ENCODE measurements at places on chromosomes 5 and 9.

DNA sequence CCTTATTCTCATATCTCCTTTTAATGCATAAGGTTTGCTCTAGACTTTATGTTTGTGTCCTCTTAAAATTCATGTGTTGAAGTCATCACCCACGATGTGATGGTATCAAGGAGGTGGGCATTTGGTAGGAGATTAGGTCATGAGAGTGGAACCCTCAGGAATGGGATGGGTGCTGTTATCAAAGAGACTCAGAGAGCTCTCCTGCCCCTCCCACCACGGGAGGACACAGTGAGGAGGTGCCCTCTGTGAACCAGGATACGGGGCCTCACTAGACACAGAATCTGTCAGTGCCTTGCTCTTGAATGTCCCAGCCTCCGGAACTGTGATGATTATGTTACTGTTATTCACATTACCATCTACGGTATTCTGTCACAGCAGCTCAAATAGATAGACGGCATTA lies 359.0 kb downstream of the IRX1 start:
- no peak for DNase-seq

DNA sequence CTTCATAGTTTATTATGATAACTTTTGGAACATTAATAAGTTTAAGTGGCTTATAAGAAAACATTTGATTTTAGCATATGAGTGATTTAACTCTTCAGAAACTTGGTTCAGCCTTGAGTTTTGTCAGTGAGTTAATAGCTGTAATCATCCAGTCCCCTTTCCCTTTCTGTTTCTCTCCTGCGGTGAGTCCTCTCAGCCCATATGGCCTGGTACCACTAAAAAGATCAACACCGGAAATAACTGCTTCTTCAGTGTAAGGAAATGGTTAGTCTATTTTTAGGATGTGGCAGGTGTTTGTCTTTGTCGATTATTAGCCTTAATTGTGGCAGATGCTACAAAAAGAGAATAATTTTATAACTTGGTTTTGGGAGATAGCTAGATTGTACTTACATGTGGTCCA lies 120.2 kb upstream of the GRHPR start:
- no peak for DNase-seq

DNA sequence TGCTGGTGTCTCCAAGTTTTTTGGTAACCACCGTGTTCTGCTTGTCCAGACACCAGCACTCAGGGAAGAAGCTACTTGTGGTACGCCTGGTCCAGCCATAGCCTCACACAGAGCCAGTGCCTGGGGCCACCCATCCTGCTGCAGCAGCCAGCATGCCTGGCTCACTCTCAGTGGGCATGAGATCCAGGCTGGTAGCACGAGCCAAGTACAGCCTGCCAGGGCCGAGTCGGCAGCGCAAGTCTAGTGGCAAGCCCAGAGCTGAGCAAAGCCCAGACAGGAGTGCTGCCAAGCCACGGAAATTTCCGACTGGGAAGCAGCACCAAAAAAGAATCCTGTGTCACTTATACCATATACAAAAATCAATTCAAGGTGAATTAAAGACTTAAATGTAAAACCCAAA lies 36.3 kb upstream of the FBXL17 start:
- DNase-seq, result no peak

DNA sequence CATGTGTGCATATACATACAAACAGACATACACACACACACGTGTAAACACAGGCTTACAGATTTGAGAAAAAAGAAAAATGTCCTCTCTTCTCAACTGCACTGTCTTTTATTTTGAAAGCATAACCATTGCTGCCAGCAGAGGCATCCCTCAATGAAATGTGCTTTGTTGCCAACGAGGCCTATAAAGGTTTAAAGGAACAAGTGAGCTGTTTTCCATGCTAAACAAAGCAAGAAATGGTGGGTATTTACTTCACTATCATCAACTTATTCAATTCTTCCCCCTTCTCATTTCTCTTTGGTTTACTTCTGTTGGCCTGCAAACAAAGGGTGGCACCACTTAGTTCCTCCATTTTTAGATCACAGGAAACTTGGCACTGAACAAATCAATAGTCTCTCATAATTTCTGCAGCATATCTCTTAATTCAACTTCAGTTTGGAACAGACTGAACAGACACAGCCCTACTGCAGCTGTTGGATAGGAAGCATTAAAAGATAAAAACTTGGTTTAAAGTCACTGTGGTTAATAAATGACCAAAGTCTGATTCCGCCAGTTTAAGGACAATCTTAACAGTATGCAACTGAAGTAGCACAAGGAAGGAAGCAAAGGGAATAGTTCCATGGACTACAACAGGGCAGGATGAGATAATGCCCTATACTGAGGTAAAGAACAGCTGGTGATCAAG lies 21.7 kb downstream of the TTC33 start:
- DNase-seq, result no peak

DNA sequence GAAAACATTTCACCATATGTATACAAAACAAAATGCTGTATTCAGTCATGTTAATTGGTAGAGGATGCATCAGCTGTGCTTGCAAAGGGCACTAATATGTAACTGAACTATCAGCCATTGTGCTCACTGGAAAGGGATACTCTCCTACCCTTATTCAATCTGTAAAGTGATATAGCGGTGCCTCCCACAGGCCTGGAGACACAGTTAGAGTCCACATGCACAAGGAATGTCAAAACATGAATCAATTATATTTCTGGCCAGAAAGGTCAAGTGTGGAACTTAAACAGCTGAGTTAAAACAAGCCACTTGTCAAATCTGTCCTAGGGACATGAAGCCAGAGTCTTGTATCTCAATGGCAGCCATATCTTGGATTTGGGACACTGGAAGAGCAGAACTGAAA lies 71.2 kb upstream of the IZUMO3 start:
- no peak for DNase-seq

DNA sequence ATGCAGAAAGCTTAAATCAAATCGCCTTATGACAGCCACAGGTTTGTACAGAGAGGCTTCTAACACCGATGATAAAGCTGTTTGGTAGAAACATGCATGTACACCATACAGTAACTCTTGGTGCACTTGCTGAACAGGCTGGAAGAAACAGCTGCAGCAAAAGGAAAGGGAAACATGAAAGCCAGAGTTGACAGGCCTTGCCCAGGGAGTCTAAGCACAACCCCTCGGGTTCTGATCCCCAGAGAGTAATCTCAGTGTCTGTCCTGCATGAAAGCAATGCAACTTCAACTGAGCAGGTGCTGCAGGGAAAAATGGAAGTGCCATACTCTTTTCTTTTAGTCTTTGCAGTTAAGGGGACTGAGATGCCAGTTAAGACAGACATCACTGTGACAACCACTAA lies 419.9 kb downstream of the BNC2 start:
- no peak for DNase-seq

- DNase-seq, result peak; percentile 25
Observed at GRCh38 chr9:33202552-33203201, 35.5 kb upstream of the B4GALT1 start.

GRCh38 chr5:133818031-133818431 lies 150.4 kb downstream of the C5orf15 start:
- DNase-seq, result peak; percentile 42

- DNase-seq, result no peak
Observed at GRCh38 chr5:127210042-127210441, 80.6 kb upstream of the MEGF10 start.

DNA sequence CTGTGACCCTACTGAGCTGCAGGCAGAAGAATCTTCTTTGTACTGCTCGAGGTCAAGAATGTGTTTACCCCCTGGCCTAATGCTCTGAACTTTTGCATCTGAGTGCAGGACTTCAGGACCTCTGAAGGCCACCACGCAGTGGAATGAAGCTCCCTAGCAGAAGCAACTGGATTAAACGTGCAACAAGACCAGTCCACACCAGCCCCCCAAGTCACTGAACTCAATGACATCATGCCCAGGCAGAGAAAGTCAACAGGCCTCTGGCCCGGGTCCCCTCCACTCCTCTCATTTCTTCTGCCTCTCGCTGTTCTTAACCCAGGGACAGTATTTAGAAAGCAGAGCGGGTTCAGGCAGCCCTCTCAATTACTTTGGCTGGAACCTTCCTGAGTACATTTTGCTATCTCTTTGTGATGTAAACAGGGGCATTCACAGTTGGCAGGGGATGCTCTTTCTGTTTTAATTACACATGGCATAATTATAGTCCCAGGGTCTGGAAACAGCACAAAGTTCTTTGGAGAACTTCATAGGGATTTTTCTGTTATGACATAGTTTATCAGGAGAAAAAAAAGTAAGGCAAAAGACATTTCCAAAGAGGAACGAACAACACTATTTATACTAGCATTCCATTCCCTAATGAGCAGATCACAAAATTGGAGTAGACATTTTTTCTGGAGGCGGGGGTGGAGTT lies 108.2 kb upstream of the SPATA31D4 start:
- DNase-seq, result no peak

- DNase-seq, result no peak
Observed at GRCh38 chr9:118263949-118264348, 559.7 kb downstream of the TLR4 start.

- DNase-seq, result no peak
Observed at GRCh38 chr5:127370631-127371030, 80.0 kb downstream of the MEGF10 start.

- DNase-seq, result no peak
Observed at GRCh38 chr5:133775584-133776304, 163.4 kb upstream of the FSTL4 start.

DNA sequence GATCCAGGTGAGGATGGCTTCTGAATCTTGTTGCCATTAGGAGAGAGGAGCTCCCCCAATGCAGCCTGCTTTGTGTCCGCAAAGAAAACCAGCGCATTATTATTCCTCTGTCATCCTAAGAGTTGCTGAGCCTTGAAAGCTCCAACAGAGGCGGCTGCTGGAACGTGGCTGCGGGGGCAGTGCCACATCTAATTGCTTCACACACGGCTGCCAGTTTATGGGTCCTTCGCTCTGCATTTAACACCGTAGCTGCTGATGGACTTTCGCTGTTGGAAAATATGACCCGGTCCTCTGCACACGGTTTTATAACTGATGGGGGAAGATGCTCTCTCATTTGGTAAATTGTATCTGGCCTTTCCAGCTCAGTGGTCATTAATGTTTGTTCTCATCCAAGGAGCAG lies 38.0 kb downstream of the ZNF622 start:
- no peak for DNase-seq

DNA sequence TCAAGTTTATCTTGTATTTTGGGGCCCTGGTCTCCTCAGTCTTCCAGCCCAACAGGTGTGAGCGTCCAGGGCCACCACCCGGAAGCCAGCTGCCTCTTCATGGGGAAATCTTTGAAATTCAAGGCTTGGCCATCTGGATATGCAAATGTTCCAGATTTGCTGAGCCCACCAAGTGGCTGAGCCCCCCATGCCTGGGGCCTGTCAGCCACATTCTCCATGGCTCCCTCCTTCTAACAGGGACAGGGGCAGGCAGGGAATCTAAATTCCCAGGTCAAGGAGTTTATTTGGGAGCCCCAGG lies 14.2 kb upstream of the CXXC5 start:
- DNase-seq, result no peak

- DNase-seq, result no peak
Observed at GRCh38 chr5:76776391-76776790, 42.4 kb upstream of the F2RL1 start.

DNA sequence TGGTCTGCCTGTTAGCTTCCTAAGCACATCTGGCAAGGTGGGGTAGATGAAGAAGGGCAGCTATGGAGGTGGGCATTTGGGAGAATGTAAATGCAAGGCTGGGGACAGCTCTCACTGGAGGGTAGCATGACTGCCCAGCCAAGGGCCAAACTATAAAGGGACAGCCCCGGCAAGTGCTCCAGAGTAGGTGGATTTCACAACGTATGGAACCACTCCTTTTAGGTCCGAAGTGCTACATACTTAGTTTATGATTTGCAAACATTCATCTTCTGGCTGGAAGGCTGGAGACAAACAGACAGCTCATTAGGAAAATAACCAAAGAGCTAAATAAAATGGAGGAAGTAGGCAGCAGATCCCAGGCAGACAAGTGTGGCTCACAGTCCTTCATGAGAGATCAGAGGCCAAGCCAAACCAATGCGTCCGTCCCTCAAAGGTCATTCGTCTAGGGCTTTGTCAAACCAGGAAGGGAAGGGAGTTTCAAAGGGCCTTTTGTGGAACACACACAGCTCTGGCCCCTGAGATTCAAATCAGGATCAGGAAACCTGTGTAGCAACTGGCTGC lies 42.5 kb upstream of the GLRX start:
- DNase-seq, result no peak

DNA sequence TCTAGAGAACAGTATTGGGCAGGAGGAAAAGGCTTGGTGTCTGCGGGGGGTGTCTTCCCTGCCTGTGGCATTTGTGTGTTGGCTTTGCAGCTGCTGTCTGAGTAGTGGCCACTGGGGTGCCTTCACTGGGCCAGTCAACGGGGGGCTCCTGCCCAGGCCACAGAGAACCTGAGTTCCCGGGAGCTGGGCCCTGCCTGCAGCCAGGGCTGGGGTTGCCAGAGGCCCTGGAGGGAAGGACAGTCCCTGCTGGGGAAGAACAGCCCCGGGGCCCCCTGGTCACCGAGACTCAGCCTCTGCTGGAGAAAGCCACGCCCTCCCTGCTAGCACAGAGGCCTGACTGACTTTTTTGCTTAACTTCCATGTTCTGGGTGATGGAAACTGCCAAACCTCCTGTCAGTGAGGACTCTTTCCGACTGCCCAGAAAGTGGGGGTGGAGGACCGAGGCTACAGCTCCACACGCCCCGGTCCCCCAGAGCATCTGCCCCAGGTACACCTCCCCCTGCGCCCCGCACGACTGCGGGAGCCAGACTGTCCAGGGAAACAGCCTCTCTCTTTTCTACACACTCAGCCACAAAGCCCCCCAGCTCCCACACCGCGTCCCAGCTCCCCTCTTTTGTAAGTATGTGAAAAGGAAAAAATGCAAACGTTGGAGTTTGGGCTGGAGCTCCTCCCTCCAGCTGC lies 133.4 kb downstream of the DAB2IP start:
- no peak for DNase-seq

DNA sequence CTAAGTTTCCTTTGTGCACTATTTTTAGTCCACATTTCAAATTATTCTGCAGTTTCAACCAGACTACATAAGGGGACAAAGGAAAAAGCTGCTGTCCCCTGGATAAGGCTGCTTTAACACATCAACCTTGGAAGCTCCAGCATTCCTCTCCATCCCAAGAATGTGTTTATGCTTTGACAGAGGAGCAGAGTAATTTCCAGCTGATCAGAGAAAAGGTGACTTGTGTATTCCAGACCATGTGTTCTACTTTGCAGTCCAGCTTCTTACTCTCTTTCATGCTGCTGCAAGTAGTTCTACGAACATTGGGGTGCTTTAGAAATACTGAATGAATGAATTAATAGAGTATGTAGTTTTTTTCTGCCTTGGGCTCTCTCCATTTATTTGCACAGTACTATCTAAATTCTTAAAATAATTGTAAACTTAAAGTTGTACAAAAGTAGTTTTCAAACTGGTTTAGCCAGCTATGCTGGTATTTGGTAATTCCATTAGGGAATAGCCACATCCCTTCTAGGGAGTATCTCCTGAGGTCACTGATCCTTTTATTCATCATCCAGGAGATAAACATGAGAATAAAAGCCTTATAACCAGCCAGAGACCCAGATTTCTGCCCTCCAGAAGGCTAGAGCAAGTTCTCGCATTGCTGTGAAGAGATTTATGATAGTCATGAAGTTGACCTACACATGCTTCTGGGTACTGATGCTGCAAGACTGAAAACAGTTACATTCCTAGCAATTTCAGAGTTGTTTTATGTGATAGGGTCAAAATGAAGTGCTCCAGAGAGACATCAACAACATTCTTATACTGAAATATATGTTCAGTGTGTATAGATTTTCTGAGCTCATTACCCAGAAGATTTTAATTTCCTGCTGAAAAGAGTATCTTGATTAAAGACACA lies 215.2 kb downstream of the COMMD10 start:
- DNase-seq, result no peak
